T-helper 2 cell treated with Interferon-gamma antibody and Interleukin-4, amounts not matched to agents 5 μg/mL and 100 μg/mL, for 36 hours (primary cell): ENCODE measurements at places on chromosomes 5 and 9.

DNA sequence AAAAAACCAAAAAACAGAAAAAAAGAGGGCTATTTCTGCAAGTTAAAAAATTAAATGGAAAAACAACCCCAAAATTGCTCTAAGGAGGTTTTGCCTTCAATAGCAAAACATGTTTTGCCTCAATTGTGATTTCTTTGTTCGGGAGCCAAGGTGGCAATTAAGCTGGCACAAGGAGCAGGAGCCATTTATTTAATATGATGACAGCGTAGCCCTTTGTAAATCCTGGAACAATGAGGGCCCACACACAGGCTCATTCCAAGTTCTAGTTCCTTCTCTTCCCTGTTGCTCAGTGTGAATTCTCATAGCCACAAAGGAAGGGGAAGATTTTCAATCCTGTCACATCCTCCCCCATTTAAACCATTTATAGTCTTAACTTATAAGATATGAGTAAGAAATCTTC, 353.2 kb downstream of the PDE4D start:
- no peak for DNase-seq

DNA sequence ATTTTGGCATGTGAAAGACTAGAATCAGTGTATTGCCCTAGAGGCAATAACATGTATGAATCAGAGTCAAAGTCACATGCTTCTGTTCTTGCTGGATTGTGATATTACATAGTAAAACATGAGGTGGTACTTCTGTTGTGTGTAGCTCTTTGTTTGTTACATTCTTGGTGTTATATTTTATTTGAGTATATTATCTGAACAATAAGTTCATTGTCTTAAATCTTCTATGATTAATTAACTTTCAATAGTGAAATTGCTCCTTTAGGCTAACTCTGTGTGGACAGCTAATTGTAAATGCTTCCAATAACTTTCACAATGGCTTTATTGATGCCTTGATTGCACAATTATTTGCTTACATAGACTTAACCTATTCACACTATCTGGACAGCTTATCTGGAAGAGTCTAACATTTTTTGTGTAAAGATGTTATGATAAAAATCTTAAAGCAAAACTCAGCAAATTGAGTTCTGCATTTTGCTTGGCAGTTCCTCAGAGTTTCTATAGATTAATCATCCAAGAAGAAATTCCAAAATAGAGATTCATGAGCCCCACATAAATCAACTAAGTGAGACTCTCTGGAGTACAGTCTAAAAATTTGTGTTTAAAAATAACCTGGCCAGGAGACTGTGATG, 239.6 kb upstream of the TUSC1 start:
- DNase-seq: no peak

- DNase-seq: no peak
These were observed 276.6 kb downstream of the GADD45G start for GRCh38 chr9:89881431-89881830.

DNA sequence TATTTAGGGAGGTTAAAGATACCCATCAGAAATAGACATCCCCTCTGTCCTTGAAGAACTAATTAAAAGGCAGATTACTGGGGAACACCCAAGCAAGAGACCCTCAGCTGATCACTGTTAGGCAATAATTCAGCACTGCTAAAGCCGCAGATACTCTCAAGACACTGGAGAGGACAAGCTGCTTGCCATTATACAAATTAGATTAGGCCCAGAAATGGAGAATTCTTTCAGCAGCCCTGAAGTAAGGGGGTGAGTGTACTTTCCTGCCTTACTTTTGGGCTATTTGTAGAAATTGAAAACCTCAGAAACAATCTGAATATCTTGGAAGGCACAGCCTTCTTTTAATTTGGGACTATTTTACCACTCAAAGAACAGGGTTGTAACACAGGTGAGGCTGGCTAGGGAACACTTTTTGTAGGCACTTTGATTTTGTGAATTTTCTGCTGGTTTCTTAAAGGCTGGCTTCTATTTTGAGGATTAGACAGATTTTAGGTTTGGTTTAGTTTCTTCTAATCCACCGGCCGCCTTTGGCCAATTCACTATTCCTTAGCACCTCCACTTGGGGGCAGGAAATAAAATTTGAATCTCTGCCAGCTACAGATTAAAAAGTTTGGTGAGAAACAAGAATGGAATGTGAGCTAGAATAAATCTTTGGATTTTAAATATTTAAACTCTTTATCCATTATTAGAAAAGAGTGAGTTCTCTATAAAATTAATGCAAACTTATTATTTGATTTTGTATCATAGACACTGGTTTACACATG, 106.0 kb downstream of the SMARCA2 start:
- DNase-seq: no peak

DNA sequence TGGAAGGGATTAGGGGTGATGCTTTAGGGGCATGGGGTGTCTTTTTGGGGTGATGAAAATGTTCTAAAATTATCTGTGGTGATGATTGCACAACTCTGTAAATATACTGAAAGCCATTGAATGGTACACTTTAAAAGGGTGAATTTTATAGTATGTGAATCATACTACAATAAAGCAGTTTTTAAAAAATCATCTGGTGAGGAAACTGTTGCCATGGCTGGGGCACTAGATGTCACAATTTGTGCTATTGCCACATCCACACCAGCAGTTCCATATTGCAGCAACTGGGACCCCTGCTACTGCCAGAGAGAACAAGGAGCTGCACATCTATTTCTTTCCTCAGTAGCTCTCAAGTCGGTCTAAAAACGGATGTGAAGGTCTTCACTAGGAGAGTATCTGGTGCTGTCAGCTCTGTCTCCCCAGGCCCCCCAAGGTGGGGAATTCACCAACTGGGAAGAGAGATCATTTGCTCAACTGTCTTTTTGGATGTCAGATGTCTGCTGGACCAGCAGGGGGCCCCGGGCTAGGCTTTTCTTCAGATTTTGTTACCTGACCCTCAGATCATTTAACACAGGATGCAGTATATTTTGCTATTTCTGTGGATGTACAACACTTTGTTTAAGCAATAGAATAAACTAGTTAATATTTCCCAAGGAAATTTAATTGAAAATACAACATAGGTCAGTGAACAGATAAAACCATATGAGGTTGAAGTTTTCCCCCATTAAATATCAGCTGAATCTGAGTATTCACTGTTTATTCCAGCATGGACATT, 13.2 kb downstream of the CMYA5 start:
- peak; percentile 16 for DNase-seq

GRCh38 chr9:2663461-2664173, 42.0 kb downstream of the VLDLR start:
- no peak for DNase-seq

DNA sequence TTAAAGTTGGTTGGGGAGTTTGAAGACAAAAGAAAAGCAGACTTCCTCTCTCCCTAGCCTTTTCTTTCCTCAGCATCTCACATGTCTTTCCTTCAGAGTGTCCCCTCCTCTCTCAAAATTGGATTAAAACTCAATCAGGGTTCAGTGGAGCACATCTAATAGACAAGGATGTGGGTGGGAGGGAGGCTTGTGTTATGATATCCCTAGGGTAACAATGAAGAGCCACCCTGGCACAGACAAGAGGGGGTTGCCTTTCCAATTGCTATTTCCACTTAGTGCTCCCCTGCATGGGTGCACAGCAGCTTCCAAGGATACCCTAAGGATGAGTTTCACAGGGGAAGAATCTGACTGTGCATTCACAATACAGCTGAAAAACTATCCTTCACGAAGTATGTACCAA, 585.2 kb upstream of the C9orf72 start:
- no peak for DNase-seq

- no peak for DNase-seq
These were observed 11.4 kb downstream of the BASP1 start for GRCh38 chr5:17228821-17229291.

DNA sequence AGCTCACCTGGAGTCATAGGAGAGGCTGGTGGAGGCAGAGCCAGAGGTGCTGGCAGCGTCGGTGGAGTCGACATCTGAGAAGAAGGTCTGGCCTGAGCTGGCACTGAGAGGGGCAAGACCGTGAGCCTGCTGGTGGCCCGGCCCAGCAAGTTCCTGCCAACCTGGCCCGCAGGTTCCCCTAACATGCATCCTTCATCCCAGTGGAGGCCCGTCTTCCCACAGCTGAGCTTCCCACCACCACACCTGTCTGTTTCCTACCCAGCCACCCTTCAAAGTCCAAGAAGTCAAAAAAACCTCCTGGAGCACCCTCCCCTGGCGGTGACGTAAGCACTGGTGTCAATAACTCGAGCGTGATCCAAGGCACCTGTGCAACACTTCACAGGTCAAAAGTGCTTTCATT, 16.9 kb downstream of the PHF19 start:
- no peak for DNase-seq

GRCh38 chr9:13629067-13629466, 349.6 kb upstream of the MPDZ start:
- no peak for DNase-seq

DNA sequence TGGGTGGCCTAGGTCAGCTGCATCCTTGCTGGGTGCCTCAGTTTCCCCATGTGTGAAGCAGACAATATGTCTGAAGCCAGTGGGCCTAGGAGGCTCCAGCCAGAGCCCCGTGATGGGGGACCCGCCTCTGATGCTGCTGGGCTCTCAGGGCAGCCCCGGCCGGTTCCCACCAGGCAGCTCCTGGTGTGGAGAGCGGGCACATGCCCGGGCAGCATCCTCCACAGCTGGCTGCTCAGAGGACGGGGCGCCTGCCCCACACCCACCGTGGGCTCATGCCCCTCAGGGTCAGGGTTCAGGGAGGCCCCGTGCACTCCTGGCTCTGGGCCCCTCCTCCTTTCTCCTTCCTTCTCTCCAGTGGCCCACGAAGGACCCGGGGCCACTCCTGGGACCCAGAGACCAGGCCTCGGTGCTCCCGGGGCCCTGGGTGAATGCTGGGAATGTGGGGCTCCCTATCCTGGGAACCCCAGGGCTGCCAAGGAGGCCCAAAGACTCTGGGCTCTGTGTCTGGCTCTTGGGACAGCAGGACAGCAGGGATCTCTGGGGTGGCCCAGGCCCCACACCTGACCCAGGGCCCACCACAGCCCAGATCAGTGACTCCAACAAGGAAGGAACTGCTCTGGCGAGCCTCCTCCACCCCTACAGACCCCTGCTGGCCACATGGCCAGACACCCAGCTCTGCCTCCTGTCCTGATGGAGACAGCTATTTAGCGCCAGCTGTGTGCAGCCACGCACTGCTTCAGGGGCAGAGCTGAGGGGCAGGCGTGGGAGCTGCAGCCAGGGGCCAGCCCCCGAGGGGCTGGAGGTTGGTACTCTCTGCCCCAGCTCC, 39.5 kb upstream of the EGFL7 start:
- no peak for DNase-seq

- DNase-seq: no peak
These were observed at the start of gene PLPP7 for GRCh38 chr9:131289301-131290035. Gene PLPP7 (plus strand): TSS chr9:131289723. CDS start chr9:131289998, 275 bp downstream.

- no peak for DNase-seq
These were observed 191.3 kb upstream of the NREP start for GRCh38 chr5:111948092-111948841.

GRCh38 chr5:40317023-40317422, 362.7 kb upstream of the PTGER4 start:
- DNase-seq: no peak

DNA sequence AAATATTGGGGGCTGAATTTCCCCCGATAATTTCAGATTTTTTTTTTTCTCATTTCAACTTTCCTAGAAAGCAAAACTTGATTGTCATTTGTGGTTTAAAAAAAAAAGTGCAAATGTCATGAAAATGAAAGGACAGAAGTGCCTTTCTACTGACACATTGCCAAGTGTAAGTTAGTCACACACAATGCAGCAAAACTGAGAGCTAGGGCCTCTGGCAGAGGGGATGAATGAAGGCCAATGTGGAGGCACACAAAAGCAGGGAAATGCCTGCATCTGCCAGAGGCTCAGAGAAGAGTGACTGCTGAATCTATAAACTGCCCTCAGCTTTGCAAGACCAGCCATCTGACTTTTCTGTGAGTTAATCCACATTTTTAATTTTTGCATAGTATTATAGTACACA, 6.8 kb upstream of the IFNA5 start:
- no peak for DNase-seq

- no peak for DNase-seq
These were observed 43.4 kb downstream of the PPP1R2B start for GRCh38 chr5:156893517-156893916.

GRCh38 chr9:134889386-134890154, 9.0 kb downstream of the FCN2 start:
- DNase-seq: no peak

GRCh38 chr5:172545291-172545801, 91.0 kb upstream of the SH3PXD2B start:
- DNase-seq: no peak

GRCh38 chr5:102681403-102681983, 73.6 kb upstream of the PAM start:
- DNase-seq: peak; percentile 24

DNA sequence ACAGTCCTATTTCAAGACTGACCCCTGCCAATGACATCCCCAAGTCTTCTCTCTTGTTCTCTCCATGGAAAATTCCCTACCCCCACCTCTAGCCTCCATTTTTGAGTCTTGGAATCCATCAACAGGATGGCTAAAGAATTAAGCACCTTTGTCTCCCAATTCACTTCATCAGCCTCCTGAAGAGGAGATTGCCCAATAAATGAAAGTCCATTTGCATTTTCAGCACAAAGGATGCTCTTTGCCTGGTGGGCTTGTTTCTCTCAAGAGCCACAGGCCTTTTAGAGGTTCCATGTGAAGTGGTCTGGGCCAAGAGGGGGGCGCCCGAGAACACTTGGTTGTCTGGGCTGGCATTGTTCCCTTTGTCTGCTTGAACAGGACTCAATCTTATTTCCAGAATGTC, 12.6 kb downstream of the HSD17B3 start:
- DNase-seq: no peak

- no peak for DNase-seq
These were observed 38.2 kb downstream of the CPEB4 start for GRCh38 chr5:173926359-173926758.

DNA sequence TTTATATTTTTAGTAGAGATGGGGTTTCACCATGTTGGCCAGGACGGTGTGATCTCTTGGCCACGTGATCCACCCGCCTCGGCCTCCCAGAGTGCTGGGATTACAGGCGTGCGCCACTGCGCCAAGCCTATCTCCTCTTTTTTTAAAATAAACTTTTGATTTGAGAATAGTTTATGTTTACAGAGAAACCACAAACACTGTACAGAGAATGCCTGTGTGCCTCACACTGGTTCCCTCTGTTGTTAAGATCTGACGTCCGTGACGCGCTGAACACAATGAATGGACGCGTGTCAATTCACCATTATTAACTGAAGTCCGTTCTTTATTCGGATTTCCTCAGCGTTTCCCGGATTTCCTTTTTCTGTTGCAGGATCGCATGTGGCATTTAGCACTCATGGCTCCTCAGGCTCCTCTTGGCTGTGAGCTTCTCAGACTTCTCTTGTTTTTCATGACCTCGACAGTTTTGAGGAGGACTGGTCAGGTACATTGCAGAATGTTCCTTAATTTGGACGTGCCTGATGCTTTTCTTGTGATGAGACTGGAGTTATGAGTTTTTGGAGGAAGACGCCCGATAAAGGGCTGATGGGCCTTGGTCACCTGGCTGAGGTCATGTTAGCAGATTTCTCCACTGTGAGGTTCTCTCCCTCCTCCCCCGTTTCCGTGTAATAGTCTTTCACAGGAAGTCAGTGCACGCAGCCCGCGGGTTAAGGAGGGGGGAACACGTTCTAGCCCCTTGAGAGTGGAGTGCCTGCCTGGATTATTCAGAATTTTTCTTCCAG, 69.6 kb downstream of the ANKRD33B start:
- peak; percentile 57 for DNase-seq

- no peak for DNase-seq
These were observed 38.1 kb upstream of the TUSC1 start for GRCh38 chr9:25716220-25716872.

GRCh38 chr5:147863454-147864158, 14.9 kb upstream of the SCGB3A2 start:
- no peak for DNase-seq

GRCh38 chr9:5073701-5074100, 88.6 kb downstream of the JAK2 start:
- DNase-seq: no peak
